Fibroblast of the aortic adventitia (primary cell): ENCODE measurements at places on chromosomes 2 and 18. TPM values are rescaled to one million over a fixed set of nuclear protein-coding genes. Genes with fewer than 3 reads are reported as not detected.

The TDRD15 gene
- not detected in 2 replicates for total RNA-seq

The GCA gene
- total RNA-seq: 3.3 and 10.9 TPM in 2 replicates

The SULT1C4 gene
- 0.33 TPM in 1 of 2 replicates, not detected in the other for total RNA-seq

The PPP1R1C gene
- 1.4 TPM in 1 of 2 replicates, not detected in the other for total RNA-seq

The BZW1 gene
- 931 and 1,135 TPM in 2 replicates for total RNA-seq

The KRTCAP3 gene
- not detected in 2 replicates for total RNA-seq

The CIDEA gene
- not detected in 2 replicates for total RNA-seq

The DLX1 gene
- total RNA-seq: 0.41 and 0.99 TPM in 2 replicates

The LAMA1 gene
- total RNA-seq: 3.5 and 30.1 TPM in 2 replicates

The LGALSL gene
- 5.0 and 11.0 TPM in 2 replicates for total RNA-seq

The DAPL1 gene
- not detected in 2 replicates for total RNA-seq

The REEP1 gene
- total RNA-seq: 0.27 TPM in 1 of 2 replicates, not detected in the other

The DYNAP gene
- not detected in 2 replicates for total RNA-seq

The SLC38A11 gene
- 0.45 TPM in 1 of 2 replicates, not detected in the other for total RNA-seq

The CHN1 gene
- 2.3 and 3.3 TPM in 2 replicates for total RNA-seq

The CCDC102B gene
- 3.1 and 27.8 TPM in 2 replicates for total RNA-seq

The STPG4 gene
- total RNA-seq: 0.09 TPM in 1 of 2 replicates, not detected in the other

The CNGA3 gene
- 0.18 TPM in 1 of 2 replicates, not detected in the other for total RNA-seq

The WIPF1 gene
- 20.5 and 24.6 TPM in 2 replicates for total RNA-seq

The GRB14 gene
- total RNA-seq: 6.1 and 6.9 TPM in 2 replicates

The CIB4 gene
- total RNA-seq: not detected in 2 replicates

The ONECUT2 gene
- under 0.01 TPM in 2 replicates for total RNA-seq
